ENCODE measurements at places on chromosomes 2 and 18.

GRCh38 chr2:172931918-172932520, 143.6 kb upstream of the MAP3K20 start:
- peak; percentile 65 for DNase-seq

- no peak for DNase-seq
These were observed 11.3 kb upstream of the CHRNA1 start for GRCh38 chr2:174775571-174775980.

DNA sequence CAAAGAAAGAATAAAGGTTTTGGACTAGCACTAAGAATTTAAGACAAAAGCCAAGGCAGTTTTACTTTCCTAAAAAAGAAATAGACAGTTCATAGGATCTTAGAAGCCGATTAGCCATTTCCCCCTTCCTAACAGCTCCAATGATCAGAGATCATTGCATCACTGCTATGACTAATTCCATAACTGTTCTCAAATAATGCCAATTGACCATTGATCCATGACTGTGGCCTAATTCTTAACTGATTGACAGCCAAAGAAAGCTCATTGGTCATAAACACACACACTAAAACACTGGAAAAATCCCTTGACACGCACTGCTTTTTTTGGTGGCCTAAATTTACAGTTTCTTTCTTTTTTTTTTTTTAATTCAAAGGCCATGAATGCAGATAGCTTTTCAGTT, 345.0 kb upstream of the ACVR2A start:
- no peak for DNase-seq

DNA sequence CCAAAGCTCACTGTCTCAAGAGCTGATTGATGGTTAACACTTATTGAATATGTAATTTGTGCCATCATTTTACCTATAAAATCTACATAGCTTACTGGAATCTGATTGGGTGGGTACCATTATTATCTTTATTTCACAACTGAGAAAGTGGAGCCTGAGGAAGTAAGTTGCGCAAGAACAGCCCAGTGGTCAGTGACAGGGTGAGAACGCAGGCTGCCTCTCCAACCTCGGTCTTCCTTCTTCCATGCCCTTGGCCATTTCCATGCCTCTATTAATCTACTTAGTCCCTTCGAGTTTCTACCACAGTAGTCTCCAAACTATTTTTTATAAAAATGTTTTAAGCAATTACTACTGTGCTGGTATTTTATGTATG, 390.9 kb upstream of the VWC2L start:
- DNase-seq: no peak

- no peak for DNase-seq
These were observed 8.6 kb downstream of the OSBPL6 start for GRCh38 chr2:178202927-178203326.

Data from activated CD4-positive, alpha-beta T cell treated with anti-CD3 and anti-CD28 coated beads for 24 hours (primary cell).